Fibroblast of skin of left biceps (primary cell): ENCODE measurements at places on chromosomes 1 and 21.

DNA sequence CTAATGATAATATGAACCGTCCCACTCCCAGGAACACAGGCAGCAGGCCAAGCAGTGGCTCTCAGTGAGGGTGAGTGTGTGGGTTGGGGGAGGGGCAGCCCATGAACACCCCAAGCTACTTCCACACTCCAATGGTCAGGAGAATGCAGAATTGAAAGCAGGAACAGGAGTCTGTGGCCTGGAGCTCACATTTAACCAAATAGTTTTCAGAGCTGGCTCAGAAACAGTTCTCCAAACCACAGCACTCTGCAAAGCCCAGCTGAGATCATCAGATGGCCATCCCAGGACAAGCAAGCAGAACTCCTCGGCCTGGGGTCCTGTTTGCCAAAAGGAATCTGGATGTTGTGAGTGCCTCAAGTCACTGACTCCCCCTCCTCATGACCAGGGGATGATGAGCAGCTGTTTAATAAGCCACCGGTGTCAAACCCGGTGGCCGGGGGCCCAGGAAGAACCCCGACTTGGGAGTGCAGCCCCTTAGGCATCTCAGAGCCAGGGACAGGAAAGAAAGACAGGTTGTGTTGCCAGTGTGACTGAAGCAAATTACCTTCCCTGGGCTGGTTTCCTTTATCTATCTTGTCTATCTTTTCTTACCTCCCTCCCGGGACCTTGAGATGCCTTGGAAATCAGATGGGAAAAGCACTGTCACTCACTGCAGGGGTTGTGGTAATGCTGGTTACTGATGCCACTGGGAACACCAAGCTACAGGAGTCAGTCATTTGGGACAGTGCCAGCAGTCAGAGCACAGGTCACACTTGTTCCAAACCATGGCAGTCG is 20.4 kb downstream of the DEGS1 start:
- DNase-seq = peak; percentile 55

- DNase-seq = no peak
These were observed 75.0 kb upstream of the PKN2 start for GRCh38 chr1:88609051-88609450.

DNA sequence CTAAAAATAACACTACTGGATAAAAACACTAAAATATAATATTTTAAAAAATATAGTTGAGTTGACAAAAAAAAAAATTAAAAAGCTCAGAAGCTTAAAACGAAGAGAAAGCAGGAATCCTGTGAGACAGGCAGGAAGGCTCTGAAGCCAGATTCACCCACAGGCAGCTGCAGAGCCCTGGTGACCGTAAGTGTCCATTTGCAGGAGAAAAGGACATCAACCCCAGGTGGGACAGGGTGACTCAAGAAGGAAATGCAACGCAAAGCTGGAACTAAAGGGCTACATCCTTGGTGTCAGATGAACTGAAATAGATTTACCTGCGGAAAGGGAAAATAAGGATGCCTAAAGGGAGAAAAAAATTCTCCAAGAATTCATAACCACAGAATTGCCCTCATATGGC is 46.8 kb downstream of the USP24 start:
- no peak for DNase-seq

GRCh38 chr1:20322081-20322824 is 31.6 kb downstream of the VWA5B1 start:
- DNase-seq = no peak

- DNase-seq = no peak
These were observed 10.0 kb upstream of the MCOLN3 start for GRCh38 chr1:85058311-85058710.

- DNase-seq = no peak
These were observed 47.1 kb upstream of the ATP1A1 start for GRCh38 chr1:116325922-116326321.

- no peak for DNase-seq
These were observed 53.4 kb upstream of the ACTRT2 start for GRCh38 chr1:2967881-2968280.

DNA sequence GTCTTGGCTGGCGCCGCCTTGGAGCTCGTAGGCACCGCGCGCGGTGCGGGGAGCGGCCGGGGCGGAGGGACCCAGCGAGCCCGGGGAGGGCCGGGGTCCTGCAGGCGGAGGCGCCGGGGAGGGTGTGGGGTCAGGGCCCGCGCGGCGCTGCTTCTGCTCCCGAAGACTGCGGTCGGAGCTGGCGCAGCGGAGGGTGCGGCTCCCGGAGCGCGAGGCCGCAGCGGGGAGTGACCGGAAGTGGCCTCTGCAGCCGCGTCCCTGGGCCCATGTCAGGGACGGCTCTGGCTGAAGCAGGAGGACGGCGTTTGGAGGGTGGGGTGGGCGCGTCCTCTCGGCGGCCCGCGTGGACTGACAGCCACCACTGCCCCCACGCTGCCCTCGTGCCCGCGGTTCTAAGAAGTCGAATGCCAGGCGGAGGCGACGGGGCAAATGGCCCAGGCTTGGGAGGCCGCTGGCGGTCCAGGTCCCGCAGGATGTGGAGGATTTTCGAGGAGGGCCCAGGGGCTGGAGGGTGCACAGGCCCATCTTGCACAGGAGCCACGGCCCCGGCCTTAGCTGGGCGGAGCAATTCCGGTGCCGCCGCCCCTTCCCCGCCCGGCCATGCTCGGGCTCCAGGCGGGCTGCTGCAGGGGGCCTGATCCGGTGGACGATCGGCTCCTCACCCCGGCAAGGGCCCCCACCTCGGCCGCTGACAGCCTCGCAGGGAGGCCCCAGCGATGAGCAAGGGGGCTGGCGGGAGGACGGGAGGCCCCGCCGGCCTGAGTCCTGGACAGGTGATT is 7.7 kb upstream of the ZNF669 start:
- DNase-seq = no peak

GRCh38 chr1:117015724-117016123 is 14.2 kb downstream of the CD101 start:
- no peak for DNase-seq

GRCh38 chr1:53339736-53340635 is 12.1 kb upstream of the LRP8 start:
- DNase-seq = no peak

GRCh38 chr1:165875171-165875570 is 47.8 kb downstream of the UCK2 start:
- no peak for DNase-seq

- no peak for DNase-seq
These were observed 22.9 kb downstream of the RRP1 start for GRCh38 chr21:43812139-43812821.

GRCh38 chr1:184596950-184597645 is 157.6 kb downstream of the EDEM3 start:
- DNase-seq = no peak

GRCh38 chr1:180137776-180138175 is 16.9 kb upstream of the QSOX1 start:
- no peak for DNase-seq

DNA sequence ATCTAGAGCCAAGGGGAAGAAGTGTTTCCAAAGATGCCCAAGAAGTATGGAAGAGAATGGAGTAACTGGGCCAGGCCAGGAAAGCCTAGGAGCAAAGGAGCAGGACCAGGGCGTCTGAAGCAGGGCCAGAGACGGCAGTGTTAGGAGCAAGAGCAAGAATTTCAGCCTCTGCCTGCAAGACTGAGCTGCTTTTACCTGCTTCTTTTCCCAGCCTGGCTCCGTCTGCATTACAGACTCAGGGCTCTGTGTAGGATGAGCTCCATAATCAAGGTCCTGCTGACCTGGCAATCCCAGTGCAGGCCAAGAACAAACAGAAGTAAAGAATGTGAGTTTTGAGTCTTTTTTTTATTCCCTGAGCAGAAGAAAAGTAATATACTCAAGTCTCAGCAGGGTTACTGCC is 10.1 kb downstream of the FMO1 start:
- no peak for DNase-seq

GRCh38 chr1:206035027-206035426 is 11.3 kb upstream of the CTSE start:
- DNase-seq = no peak

GRCh38 chr1:229379846-229380245 is 37.0 kb upstream of the CCSAP start:
- DNase-seq = no peak

DNA sequence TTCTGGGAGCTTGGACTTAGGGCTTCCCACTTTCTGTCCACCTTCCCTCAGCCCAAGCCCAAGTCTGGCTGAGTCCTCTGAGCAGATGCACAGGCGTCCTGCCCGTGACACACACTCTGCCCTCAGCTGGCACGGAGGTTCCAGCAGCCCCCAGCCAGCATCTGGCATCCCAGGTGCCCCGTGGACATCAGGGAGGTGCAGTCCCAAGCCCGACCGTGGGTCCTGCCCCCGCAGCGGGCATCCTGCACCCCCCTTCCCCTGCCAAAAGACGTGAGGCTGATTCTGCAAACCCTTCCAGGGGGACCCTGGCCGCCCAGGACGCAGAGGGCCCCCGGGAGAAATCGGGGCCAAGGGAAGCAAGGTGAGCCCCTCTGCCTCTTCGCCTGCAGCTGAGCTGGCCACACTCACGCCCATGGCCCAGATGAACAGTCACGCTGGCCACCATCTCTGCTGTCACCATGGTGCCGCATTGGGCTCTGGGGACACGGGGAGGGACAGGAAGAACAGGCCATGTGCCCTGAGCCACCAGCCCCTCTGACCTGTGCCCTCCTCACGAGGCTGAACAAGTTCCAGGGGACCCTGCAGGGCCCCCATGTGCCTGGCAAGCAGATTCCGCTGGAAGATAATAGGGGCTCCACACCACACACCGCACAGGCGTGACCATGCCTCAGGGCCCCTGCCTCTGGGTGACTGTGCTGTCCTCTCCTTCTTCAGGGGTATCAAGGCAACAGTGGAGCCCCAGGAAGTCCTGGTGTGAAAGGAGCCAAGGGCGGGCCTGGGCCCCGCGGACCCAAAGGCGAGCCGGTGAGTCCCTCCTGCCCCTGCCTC is 20.6 kb downstream of the COL6A2 start:
- DNase-seq = no peak

DNA sequence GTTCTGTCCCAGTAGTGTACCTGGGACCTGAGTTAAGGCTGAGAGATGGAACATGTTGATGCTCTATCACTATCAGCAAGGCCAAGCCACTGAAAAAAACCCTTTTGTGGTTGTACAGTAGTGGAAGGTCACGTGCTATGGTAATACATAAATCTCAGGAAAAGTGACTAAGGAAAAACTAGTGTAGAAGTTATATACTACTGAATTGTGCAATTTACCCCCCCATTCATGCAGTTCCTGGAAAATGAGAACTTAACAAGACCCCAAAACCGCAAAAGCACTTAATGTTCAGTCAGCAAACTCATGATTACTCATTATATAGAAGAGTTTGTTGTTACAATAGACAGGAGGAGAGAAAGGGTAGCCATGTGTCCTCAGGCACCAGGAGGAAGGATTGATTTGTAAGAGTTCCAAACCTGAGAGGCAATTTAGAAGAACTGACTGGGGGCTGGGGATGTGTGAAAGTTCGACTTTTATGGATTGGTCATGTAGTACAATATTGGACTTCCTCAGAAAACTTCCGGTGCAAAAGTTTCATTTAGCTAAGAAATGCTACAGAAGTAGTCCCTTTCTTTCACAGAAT is 91.6 kb downstream of the RGL1 start:
- DNase-seq = no peak

DNA sequence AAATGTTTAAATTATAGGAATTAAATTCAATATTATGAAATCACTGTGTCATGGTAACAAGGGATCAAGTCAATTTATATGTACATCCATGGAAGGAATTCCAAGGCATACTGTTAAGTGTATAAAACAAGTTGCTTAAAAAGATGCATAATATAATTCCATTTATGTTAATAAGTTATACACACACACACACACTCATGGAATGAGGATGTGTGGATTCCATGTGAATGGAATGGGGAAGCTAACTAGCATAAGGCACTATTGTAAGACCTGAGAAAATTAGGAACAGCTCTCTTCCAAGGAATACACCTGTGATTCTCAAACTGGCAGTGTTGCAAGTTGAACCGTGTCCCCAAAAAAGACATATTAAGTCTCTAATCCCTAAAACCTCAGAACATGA is 17.6 kb upstream of the TRAF3IP3 start:
- no peak for DNase-seq

DNA sequence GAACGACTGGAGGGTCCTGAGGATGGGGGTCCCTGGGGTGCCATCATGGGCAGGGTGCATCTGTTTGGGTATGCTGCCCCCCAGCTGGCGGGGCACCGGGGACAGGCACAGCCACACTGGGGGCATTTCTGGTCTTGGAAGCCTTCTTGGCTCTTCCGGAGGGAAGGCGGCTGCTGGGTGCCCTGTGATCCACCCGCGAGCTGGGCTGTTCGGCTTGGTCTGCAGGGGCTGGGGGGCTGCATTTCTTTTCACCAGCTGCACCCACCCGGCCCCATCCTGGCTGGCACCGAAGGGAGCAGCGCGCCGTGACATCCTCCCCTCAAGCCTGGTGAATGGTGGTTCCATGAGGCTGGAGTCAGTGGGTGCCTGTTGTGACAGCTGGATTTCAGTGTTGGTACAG is 12.2 kb downstream of the FAAP20 start:
- DNase-seq = no peak

GRCh38 chr21:34576041-34576511 is 38.8 kb downstream of the RCAN1 start:
- no peak for DNase-seq

DNA sequence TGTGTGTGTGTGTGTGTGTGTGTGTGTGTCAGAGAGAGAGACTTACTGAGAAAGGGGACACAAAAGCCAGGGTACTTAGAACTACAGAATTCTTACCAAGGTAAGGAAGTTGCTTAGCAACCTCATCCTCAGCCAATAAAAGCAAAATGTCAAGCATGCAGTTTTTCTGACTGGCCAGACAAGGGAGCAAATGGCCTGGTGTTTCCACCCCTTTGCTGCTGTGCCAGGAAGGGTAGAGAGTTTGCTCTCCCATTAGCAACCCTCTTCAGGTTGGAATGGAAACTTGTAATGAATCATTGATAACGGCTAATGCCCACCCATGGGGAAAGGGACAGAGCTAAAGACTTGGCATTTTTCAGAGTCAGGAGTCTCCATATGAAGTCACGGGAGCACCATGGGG is 10.6 kb downstream of the RXRG start:
- DNase-seq = no peak

DNA sequence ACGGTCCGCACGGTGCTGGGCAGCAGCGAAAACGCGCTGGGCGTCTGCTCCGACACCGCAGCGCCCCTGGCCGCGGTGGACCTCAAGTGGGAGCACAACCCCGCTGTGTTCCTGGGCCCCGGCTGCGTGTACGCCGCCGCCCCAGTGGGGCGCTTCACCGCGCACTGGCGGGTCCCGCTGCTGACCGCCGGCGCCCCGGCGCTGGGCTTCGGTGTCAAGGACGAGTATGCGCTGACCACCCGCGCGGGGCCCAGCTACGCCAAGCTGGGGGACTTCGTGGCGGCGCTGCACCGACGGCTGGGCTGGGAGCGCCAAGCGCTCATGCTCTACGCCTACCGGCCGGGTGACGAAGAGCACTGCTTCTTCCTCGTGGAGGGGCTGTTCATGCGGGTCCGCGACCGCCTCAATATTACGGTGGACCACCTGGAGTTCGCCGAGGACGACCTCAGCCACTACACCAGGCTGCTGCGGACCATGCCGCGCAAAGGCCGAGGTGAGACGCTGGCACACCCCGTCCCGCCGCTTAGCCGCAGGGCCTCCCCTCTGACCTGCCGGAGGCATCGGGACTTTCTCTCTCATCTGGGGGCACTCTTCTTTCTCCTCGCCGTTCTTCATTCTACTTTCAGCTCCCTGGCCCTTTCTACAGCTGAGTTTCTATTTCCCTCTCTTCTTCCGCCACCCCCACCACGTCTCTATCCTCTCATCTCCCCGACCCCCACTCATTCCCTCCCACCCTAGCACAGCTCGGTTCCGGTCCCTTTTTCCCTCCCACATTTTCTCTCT is 1.0 kb downstream of the NPR1 start:
- no peak for DNase-seq
